Spinal cord (tissue), 10 donors: ENCODE measurements at places on chromosomes 4 and X.

DNA sequence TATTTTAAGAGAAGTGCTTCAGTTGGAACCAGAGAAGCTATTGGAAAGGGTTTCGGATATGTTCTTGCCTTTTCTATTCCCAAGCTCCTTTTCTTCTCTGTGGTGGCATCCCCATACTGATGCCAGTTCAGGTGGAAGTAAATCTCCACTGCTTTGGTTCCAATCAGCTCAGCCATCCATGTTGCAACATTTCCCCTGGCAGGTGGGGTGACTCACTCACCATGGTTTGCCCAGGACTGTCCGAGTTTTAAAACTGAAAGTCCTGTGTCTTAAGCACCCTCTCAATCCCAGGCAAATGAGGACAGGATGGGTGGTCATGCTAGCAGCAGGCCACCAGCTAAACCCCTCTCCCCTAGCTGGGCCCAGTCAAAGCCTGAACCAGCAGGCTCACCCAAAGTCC is 15.1 kb downstream of the RAI2 start:
- DNase-seq = no peak

DNA sequence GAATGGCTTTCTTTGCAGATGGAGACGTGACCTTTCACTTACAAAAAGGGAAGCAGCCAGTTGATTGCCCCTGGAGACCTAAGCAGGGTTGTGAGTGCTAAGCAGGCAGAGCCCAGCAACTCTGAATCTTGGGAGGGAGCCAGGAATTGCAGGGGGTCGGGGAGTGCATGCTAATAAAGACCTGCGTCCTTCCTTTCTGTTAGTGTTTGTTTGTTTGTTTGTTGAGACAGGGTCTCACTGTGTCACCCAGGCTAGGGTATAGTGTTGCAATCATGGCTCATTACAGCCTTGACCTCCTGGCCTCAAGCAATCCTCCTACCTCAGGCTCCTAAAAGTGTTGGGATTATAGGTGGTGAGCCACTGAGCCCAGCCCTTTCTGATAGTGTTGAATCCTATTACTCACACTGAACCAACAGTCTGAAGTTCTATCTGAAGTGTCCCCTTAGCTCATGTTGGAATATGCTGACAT is 137.4 kb downstream of the CEP135 start:
- DNase-seq = peak; percentile 66

DNA sequence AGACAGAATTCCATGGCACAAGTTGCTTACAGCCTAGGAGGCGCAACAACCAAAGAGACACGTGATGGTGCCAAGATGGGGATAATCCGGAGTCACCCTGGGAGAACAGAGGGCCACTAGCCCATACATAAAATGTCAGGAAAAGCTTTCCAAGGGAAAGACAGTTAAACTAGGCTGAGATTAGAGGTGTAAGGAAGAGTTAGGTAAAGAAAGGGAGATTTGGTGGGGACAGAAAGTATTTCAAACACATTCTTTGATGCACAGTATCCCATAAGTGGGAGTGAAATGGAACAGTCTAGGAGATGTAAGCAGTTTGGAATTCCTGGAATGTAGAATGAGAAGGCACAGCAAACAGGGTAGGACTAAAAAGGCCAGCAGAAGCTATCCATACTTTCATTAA is 860.9 kb upstream of the LCORL start:
- DNase-seq = no peak

GRCh38 chr4:11765849-11766453 is 337.3 kb upstream of the HS3ST1 start:
- peak; percentile 32 for DNase-seq
